RPMI7951 (cell line): ENCODE measurements at places on chromosomes 12 and 14. TPM values are rescaled to one million over a fixed set of nuclear protein-coding genes. Genes with fewer than 3 reads are reported as not detected.

GRCh38 chr14:102829016-102829548 lies 51.8 kb downstream of the TRAF3 start:
- DNase-seq, result no peak

DNA sequence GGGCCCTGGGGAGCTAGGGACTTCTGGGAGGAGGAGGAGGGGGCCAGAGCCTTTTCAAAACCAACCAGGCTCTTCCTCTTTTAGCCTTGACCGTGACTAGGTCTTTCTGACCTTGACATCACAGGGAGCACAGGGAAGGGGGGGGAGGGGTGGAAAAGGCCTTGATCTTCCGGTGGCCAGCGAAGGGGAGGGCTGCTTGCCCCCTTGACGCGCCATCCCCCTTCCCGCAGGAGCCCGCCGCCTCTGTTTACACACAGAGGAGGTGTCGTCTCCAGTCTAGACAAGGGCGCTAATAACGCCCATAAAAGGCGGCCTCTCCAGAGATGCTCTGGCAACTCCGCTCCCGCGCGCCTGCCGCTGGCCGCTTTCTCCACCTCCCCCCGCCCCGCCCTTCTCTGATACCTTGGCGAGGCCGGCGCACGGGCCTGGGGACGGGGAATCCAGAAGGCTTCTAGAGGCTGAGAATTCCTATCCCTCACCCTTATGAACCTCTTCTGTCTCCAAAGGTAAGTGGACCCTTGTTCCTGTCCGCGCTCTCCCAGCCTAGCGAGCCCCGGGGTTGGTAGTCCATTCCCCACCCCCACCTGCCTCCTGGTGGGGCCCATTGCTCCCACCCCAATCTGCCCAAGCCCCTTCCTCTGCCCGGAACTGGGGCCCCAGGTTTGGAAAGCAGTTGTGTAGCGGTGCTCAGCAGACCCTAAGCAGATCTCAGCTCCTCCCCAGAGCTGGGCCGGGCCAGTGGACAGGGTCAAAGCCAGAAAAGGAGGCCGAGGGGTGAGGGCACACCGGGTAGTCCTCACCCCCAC lies 4.9 kb upstream of the HOXC12 start:
- no peak for DNase-seq

DNA sequence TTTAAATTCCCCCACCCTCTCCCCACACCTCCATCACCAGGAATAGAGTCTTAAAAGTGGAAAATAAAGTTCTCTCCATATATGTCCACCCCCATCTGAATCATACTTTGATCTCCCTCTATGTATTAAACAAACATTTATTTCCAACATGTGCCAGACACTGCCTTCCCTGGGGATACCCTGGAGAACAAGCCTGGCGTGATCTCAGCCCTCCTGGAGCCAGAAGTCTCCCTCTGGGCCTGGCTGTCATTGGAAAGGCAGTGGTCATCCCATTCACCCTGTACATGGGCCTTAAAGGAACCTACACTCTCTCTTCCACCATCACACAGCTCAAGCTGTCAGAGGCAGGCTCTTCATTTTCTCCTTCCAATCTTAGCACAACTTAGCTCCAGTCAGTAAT lies 143.6 kb downstream of the EMP1 start:
- DNase-seq, result no peak

DNA sequence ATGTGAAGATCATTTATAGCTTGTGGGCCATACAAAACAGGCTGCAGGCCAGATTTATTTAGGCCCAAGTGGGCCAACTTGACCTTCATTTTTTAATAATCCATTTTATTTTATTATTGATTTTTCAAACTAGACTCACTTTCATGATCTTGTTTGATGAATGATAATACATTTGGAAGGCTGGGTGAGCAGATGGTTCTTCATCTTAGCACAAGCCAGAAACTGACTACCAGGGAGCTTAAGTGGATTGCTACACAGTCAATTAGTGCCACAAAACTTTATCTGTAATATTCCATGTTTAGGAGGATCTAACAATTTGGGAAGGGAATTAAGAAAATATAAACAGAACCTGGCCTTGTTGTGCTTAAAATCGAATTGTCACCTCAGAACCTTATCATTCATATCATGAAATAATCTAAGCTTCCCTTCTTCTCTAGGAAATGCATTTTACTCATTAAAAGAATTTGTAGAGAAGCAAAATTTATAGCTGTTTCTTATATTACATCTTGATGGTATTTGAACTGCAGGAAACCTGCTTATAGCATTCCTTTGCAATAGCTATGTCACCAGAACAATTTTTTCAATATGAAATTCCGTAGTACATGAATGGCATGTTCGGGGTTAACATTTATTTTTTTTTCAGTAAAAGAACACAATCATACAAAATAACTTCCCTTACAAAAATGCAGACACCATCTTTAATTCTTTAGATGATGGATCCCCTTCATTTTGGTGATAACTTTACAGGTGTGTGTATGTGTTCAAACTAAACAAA lies 62.0 kb upstream of the CSRP2 start:
- DNase-seq, result no peak

Gene FAM181A
- total RNA-seq, result not detected in 2 replicates

GRCh38 chr14:54767139-54767431 lies 135.5 kb downstream of the GCH1 start:
- DNase-seq, result no peak

Gene DERA
- 58.0 and 65.6 TPM in 2 replicates for total RNA-seq
